PC-9 (cell line): ENCODE measurements at places on chromosomes 3 and 15. TPM values are rescaled to one million over a fixed set of nuclear protein-coding genes. Genes with fewer than 3 reads are reported as not detected.

Gene TNNC1
- 8.3 and 8.4 TPM in 2 replicates for total RNA-seq

DNA sequence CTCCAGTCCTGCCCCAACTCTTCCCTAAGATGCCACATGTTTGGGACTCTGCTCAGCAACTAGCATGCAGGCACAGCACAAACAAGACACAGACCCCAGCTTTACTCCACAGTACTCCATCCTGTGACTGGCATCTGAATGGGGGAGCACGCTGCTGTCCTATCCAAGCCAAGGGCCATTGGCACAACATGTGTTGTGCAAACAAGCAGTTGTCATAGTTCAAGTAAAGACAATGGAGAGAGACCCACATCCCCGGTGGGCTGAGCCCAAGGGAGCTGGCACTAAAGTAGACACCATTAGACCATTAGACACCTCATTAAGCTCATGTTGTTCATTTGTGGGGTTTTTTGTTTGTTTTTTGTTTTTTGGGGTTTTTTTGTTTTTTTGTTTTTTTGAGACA lies 132.7 kb downstream of the CHSY1 start:
- no peak for DNase-seq

DNA sequence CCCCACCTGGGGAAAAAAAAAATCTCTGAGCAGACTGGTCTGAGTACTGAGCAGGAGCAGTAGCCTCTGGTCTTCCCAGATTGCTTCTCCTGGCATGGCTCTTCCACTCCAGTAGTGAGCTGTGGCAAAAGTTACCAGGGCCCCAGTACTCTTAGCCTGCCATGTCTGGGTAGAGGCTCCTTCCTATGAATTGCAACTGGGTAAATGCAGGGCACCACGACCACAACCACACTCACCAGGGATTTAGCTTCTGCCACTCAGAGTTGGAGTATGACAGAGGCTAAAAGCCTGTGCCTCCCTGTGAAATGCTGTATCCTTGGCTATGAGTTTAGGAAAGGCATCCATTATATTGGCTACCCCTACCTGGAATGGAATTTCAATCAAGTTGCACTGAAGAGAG lies 67.9 kb upstream of the CCDC54 start:
- no peak for DNase-seq

DNA sequence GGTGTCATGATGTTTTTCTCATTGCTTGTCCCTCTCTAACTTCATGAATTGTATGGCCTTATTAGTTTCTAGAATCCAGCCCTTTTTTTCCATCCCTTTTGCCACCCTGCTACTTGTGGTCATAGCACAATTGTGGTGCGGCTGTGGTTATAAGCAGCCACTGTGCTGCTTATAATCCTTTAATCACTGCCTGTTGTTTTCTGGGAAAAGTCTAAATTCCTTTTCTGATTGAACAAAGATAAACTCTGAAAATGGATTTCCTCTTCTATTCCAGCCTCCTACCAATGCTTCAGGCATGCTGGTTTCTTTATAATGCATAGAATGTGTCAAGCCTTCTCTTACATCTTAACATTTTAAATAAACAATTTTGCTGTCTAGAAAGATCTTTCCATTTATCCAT lies 319.5 kb downstream of the C3orf38 start:
- no peak for DNase-seq

- no peak for DNase-seq
Measured at GRCh38 chr3:126130981-126131745, 47.2 kb upstream of the SLC41A3 start.

DNA sequence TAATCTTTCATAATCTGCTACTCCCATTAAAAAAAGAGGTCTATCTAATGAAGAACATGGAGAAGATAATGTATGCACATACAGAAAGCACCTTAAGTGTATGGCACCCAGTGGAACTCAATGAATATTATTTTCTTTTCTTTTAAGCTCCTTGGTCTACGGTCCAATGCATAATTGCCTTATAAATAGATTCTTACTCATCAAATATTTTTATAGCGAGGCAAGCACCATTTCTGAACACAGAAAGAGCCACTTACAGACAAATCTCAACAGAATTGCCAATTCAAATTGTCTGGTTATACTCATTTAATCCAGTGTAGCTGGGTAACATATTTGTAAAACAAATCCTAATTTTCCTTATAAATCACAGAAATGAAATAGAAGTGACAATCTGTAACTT lies 6.3 kb downstream of the PDZRN3 start:
- no peak for DNase-seq

GRCh38 chr3:98519351-98519750 lies 3.4 kb downstream of the CLDND1 start:
- DNase-seq: no peak

Gene GRAMD1C
- total RNA-seq: 14.7 and 15.7 TPM in 2 replicates

GRCh38 chr3:98482717-98483482 lies 14.6 kb upstream of the OR5K2 start:
- peak; percentile 88 for DNase-seq

DNA sequence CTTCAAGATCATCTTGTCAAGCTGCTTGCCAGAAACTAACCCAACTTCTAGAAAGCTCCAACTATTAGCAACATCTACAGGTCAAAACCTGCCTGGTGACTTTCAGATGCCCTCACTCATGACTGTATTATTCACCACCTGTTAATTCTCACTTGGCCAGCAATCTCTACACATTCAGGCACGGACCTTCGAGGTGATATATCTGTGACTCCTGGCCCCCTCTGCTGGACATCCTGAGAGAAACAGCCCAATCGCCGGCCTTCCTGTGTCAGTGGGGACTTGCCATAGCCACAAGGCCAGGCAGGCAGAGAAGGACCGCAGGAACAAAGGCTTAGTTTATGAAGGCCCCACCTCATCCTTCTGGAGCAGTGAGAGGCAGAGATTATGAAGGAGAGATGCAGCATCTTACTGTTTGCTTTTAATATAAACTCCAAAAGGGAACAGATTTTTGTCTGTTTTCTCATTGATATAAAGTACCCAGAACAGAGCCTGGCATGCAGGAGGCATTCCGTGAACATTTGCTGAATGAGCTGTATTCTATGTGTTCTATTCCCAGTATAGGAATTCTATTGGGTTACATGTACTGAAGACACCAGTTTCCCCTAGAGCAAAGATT lies 24.4 kb upstream of the OCA2 start:
- peak; percentile 68 for DNase-seq

Gene DNAJC13
- 44.6 and 56.6 TPM in 2 replicates for total RNA-seq

GRCh38 chr15:89677381-89677780 lies 1.8 kb downstream of the PLIN1 start:
- no peak for DNase-seq

Gene FBXL2
- total RNA-seq: 15.8 and 18.5 TPM in 2 replicates

Gene CPN2
- not detected in 2 replicates for total RNA-seq

Gene CCR9
- not detected in 2 replicates for total RNA-seq

Gene PAK6
- total RNA-seq: 10.7 and 11.7 TPM in 2 replicates

Gene DNASE1L3
- not detected in 2 replicates for total RNA-seq

DNA sequence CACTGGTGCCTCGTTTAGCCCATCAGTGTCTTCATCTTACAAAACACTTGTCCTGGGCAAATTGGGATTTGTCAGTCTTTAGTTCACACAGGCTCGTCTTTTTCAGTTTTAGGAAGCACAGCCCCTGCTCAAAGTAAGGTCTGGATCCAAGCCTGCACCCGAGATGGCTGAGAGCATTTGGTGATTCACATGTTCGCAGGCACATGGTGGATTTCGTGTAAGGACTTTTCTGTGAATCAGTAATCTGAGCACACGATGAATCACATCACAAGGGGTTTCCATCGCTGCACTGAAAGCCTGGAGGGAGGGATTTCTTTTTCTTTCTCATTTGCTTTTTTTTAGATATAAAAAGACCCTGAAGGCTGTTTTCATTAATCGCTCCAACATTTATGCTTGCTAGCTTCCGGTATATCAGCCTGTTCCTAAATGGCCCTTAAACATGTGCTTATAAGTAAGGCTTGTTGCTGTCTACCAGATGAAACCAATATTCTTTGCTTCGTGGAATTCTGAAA lies 435.6 kb upstream of the ATP10A start:
- DNase-seq: no peak

- DNase-seq: no peak
Measured at GRCh38 chr15:101326462-101327146, 31.6 kb upstream of the SNRPA1 start.

Gene SPTSSB
- 1.2 and 4.0 TPM in 2 replicates for total RNA-seq

DNA sequence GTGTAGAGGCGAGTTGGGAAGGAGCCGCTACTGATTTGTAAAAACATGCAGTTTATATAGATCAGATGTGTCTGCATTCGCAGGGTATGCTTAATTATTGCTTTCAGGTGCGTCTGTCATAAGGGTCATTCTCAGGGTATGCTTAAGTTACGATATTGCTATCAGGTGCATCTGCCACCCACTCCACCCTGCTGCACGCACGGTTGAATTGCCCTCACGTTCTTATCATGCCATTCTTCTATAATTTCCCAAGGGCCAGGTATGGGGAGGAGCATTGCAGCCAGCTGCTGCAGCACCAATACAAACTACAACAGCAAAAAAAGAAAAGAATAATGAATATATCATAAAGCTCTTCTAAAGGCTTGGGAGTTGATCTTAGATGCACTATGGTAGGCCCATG lies 230.0 kb downstream of the KBTBD8 start:
- DNase-seq: no peak

- DNase-seq: no peak
Measured at GRCh38 chr15:98233873-98234272, 273.4 kb downstream of the ARRDC4 start.

DNA sequence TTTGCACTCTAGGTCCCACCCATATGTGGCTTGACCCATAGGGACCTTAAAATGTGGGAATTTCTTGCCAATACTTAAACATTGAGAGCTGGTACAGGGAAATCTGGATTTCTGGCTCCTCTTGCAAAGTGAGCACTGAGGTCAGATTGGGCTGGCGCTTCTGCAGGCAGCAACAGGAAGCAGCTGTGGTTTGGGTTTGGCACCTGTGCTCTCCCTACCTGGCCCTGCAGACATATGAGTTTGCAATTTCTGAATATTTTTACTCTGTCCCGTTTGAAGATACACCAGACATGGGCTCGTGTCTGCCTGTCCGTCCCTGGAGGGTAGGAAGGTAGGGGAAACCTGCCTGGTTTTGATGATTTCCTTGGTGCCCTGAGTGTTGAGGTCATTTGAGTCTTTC lies 74.8 kb upstream of the SEC13 start:
- DNase-seq: no peak

DNA sequence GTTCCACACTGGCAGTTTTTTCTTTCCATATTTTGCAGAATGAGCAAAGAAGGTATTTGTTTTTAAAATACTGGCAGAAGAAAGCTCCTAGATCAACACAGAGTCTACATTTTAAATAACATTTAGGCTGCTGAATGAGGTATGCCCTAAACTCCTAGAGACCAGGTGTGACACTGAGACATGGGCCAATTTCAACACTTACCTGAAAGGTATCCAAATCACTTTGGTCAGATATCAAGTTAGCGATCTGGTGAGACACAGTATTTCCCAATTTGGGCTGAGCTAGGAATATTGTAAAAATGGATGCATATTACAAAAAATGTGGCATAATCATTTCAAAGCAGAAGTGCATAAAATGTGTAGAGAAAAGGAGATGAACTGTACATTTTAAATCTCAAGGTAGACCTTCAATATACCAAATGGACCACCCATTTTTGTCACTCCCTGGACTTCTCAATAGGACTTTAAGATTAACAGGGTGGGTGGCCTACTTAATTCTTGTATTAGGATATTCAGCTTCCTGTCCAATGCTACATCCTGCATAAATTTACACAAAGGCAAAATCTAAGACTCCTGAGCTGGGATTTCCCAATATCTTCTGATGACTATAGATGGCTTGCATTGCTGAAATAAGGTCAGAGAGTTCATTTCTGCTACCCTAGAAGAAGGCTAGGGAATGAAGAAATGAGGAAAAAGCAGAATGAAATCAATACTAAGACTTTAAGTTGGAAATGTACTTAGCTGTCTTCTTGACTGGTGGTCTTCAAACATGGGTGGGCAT lies 487.8 kb downstream of the FOXP1 start:
- DNase-seq: no peak

GRCh38 chr3:119588112-119588511 lies 8.8 kb downstream of the ADPRH start:
- DNase-seq: no peak

GRCh38 chr15:54528021-54528420 lies 549.8 kb downstream of the UNC13C start:
- no peak for DNase-seq
